ENCODE measurements at places on chromosomes 7 and 10.

GRCh38 chr7:16660702-16661464 is 14.9 kb downstream of the BZW2 start:
- no peak for DNase-seq

DNA sequence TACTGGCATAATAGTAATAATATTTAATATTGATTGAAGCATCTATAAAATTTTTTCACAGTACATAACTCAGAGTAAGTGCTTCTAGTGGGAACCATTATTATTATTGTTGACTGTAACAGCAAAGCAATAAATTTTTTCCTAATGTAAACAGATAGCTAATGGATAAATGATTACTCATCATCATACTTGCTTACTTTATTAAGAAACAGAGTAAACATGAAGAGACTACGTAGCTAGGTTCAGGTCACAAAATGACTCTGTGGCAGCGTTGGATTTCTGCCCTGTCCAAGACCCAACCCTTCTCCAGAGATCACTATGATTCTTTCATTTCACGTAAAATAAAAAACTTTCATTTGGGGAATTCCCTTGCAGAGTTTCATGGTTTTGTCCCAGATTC is 8.3 kb upstream of the ABCB5 start:
- DNase-seq = no peak

DNA sequence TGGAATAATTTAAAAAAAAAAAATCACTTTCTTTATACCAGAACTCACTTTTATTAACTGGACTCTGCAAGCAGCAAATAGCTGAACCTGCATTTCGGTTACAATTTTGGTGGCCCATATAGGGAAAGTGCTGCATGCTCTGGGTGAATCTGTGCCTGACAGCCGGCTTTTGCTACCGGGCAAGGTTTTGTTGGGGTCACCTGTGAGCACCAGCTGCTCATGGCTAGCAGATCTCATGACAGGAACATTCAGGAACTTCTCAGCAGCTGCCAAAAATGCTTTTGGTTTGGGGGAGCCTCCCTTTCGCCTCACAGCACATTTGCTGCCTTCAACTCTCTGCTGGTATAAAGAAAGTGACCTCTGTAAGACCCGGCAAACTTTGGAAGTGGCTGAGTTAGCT is 13.2 kb upstream of the CREB3L2 start:
- DNase-seq = no peak

DNA sequence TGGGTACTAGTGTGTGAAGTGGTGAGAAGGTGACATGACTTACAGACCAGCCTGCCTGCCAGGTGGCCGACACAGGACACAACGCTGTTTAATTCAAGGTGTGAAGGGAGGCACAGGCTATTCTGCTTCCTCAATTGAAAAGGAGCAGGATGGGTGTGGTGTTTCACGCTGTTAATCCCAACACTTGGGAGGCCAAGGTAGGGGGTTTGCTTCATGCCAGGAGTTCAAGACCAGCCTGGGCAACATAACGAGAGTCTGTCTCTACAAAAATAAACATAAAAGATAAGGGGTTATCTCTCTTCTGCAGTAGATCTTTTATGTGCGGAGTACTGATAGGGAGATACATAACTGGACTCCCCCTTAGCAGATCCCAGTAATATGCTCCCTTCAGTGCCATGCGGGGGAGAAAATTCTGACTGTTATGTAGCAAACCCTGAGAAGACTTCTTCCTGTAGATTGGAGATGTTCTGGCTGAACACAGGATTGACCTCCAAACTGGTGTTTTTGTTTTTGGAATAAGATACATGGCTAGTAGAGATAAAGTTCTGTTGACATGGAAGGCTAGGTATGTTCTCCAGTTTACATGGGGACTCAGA is 63.2 kb downstream of the CCNY start:
- DNase-seq = no peak

- no peak for DNase-seq
Measured at GRCh38 chr10:4807761-4808507, 18.1 kb upstream of the AKR1E2 start.

DNA sequence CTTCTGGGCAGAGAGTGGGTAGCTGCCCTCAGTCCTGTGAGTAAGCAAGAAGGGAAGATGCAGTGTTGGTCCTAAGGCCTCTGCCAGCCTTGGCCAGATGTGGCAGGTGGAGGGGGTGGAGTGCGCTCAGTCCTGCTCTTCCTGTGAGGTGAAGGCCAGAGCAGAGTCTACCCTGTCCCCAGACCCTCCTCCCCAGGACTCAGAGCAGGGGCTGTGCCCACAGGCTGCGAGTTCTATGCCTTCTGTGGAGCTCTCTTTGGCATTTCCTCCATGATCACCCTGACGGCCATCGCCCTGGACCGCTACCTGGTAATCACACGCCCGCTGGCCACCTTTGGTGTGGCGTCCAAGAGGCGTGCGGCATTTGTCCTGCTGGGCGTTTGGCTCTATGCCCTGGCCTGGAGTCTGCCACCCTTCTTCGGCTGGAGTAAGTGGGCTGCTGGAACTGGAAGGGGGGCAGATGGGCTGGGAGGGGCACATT is 4.0 kb downstream of the OPN4 start:
- DNase-seq = no peak

DNA sequence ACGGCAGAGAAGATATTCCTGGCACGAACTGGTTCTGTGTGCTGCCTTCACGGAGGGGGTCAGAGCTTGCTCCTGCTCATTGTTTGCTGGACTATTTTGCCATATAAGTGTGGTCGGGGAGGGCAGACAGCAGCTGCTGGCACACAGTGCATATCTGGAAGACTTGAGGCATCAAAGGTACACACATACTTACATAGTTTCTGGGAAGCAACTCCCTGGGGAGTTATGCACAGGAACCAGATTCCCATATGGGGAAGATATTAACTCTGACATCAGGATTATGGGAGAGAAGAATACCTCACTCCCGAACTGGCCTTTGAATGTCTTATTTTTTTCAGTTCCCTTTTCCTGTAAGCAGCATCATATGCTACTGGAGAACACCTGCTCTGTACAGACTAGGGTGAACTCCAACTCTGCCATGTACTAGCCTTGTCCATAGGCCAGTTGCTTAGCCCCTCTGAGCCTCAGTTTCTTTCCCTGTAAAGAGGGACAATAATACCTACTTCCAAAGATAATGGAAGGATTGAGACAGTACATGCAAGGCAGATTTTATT is 41.5 kb downstream of the LGI1 start:
- DNase-seq = no peak

GRCh38 chr7:36860681-36861080 is 136.4 kb upstream of the AOAH start:
- DNase-seq = no peak

- DNase-seq = no peak
Measured at GRCh38 chr7:77631820-77632219, 64.4 kb upstream of the RSBN1L start.

GRCh38 chr10:64503429-64503828 is 982.2 kb downstream of the REEP3 start:
- DNase-seq = no peak

DNA sequence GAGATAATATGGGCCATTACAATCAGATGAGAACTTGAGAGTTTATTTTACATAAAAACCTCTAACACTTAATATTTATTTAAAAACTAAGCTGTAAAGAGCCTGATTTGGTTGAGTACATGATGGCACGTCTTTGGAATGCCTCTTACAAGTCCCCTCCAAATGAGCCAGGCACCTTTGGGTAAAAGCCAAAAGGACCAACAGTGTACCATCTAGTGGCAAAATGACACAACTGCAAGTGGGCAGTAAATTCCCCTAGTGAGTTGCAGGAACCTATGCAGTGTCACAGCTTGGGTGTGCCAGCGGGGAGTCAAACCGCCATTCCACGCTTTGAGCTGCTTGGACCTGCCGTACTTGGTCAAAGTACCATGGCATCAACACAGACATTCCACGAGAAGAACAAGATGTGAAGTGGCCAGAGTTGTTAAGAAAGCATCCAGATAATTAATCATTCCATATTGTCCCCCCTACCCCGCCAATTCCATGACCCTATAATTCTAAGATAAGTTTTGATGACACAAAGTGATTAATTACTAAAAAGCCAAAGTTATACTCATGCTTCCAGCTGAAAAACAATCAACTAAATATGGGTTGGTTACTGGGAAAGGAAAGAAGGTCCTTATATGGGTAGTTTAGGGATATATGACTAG is 115.2 kb downstream of the SORBS1 start:
- DNase-seq = peak; percentile 17

- DNase-seq = no peak
Measured at GRCh38 chr10:4595719-4596319, 230.2 kb upstream of the AKR1E2 start.

GRCh38 chr10:95550073-95550672 is 11.0 kb downstream of the SORBS1 start:
- DNase-seq = no peak

DNA sequence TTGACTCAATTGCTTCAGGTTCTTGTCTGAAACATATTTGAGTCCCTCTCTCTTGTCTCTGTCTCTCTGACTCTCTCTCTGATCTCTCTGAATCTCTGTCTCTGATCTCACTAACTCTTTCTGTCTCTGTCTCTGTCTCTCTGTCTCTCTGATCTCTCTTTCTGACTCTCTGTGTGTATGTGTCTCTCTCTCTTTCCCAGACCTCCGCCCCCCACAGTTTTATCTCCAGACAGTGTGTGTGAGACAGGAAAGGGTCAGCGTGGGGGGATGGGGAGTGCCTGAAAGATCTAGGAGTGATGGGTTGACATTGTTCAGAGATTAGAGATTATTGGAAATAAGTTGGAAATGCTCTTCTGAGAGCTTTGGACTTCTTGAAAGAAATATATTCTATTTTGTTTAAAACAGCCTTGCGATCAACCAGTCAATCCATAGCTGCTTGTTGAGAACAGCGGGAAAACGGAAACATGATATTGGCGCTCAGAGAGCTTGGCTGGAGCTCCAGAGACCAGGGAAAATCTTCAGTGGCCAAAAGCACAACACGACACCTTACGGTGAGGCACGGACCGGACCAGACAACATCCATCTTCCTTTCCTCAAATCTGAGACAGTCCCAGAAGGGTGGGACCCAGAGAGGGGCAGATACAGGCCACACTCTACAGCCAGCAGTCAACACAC is 35.5 kb downstream of the CALML3 start:
- no peak for DNase-seq

GRCh38 chr7:44750424-44750823 is 1.8 kb downstream of the ZMIZ2 start:
- no peak for DNase-seq

DNA sequence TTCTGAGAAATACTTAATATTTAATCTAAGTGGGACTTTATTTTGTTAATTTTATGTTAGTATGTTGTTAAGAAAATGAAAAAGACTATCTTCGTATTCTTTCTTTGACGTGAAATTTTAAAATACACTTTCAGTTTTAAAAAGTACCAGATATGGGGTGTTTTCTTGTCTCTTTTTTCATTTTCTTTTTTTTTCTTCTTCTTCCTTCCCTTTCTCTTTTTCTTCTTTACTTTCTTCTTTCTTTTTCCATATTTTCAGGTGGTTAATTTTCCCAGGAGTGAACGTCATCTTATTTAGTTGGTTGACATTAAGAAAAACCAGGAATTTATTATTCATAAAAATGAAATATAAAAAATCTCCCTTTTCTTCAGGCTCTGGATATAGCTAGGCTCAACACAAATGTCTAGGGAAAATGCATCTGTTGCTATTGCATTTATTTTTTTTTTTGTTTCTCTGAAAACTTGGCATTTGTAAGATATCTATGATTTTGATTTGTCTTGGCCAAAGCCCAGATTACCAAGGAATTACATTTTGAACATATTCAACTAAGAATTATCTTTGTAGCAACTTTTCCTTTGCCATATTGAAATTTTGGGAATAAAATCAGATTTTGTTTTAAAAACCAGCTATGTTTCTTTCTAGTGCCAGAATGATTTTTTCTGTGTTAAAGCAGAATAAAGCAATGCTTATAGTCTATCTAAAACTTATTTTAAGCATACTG is 241.3 kb upstream of the FOXP2 start:
- DNase-seq = no peak

- no peak for DNase-seq
Measured at GRCh38 chr10:112985690-112986543, 35.9 kb downstream of the TCF7L2 start.

GRCh38 chr10:31204090-31204489 is 114.9 kb upstream of the ZEB1 start:
- no peak for DNase-seq

GRCh38 chr10:88147000-88147798 is 283.8 kb downstream of the PTEN start:
- no peak for DNase-seq

GRCh38 chr10:30806850-30807249 is 177.3 kb upstream of the LYZL2 start:
- DNase-seq = no peak

GRCh38 chr10:118572256-118573041 is 23.0 kb downstream of the PRLHR start:
- no peak for DNase-seq

DNA sequence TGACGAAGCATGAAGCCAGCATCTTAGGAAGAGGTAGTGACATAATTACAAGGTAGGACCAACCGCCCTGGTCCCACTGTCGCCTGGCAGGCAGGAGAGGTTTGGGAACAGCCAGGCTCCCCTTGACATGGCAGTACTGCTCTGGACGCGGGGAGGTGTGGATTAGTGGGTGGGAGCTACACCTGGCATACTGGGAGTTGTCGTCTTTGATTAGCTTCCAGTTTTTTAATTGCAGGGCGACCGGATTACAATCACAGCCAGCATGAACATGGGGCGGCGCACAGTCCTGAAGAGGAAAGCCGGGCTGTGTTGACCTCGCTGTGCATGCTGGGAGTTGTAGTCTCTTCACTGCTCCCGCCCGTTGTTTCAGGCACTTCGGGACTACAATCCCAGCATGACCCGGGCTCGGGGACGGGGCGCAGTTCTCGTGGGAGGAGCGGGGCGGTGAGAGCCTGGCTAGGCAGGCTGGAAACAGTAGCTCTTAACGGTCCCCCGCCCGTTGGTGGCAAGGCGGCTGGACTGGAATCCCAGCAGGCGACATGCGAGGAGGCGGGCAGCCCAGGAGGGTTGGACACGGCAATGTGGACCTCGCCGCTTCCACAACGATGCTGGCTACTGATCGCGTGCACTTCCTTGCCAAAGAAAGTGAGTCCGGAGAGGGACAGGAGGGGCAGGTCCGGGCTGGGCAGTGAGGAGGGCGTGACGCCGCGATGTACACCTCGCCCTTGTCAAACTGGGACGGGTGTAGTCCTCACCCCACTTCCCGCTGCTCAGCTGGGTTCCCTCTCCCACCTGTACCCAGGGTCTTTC is 98.0 kb upstream of the ZNF722 start:
- peak; percentile 89 for DNase-seq

GRCh38 chr7:141161550-141162535 is 88.0 kb downstream of the TMEM178B start:
- DNase-seq = no peak

GRCh38 chr7:57407125-57407524 is 42.9 kb upstream of the ZNF716 start:
- no peak for DNase-seq

DNA sequence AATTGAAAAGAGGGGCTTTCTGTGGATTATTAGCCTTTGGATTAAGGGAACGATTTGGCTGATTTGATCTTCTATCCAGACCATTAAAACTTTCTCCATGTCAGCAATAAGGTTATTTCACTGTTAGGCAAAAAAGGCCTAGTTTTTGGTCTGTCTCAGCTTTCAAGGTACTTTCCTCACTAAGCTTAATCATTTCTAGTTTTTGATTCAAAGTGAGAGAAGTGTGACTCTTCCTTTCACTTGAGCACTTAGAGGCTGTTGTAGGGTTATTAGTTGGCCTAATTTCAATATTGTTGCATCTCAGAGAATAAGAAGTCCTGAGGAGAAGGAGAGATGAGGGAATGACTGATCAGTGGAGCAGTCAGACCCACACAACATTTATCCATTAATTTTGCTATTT is 596.0 kb upstream of the TPK1 start:
- DNase-seq = no peak

Measured in activated gamma-delta T cell treated with Interleukin-2 at 50 U/mL for 16 hours (primary cell).